Cerebellar nuclear complex (tissue), 1 donor: ENCODE measurements at places on chromosomes 6 and 20.

DNA sequence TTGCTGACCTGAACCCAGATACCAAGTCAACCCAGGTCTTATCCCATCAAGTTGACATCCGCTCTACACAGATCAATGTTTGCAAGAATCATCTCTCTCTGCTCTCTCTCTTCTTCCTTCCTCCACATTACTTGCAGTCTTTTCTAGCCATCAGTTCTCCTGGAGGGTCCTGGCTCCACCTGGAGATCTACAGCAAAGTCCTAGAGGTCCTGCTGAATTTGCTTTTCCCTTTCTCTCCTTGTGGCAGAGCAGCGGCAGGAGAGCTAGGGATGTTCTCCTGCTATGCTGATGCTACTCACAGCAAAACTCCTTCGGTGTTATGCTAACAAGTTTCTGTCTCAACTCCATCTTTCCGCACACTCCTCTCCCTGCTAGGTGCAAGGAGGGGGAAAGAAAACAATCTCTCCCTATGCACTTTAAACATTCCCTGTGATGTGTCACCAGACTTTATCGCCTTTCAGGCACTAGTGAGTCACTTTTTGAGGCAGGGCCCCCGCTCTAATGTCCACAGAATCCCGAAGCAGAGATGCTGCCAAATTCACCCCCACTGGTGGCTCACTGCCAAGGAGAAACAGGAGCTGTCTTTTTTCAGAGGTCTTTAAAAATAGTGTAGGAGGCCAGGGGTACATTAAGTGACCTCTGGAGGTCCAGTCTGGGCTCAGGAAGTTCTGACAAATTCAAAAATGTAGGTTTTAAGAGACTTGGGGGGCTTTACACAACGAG, 62.6 kb downstream of the FAM50B start:
- no peak for DNase-seq

DNA sequence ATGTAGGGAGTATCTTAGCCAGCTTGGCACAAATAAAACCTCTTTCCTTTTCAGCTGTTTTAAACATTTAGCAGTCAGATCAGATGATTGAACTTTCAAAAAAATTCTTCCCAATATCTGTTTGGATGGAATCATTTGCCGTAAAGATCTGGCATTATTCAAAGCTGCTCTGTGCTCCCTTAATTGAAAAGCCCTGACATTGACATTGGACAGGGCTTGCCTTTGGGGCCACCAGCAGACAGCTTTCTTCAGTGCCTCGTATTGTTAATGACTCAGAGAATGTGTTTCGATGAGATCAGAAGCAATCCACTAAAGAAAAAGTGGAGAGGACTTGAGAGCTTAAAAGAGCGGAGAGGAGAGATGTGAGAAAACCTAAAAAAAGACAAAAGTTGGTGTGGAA, 343.5 kb downstream of the NRN1 start:
- DNase-seq, result no peak

DNA sequence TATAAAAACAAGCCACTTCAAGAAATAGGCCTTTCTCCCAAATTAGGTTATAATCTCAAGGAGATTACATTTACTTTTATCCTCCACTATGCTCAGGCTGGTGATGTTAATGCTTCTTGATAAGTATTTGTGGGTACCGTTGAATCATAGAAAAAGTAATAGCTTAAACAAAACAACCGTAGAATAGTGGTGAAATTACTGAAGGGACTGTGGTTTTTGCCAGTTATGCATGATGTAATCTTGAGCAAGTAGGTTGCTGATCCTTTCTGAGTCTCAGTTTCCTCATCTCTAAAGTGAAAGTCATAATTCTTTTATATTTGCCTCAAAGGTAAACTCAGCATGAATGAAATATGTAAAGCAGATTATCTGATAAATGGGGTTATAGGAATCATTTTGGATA, 187.3 kb upstream of the JAG1 start:
- DNase-seq, result no peak

DNA sequence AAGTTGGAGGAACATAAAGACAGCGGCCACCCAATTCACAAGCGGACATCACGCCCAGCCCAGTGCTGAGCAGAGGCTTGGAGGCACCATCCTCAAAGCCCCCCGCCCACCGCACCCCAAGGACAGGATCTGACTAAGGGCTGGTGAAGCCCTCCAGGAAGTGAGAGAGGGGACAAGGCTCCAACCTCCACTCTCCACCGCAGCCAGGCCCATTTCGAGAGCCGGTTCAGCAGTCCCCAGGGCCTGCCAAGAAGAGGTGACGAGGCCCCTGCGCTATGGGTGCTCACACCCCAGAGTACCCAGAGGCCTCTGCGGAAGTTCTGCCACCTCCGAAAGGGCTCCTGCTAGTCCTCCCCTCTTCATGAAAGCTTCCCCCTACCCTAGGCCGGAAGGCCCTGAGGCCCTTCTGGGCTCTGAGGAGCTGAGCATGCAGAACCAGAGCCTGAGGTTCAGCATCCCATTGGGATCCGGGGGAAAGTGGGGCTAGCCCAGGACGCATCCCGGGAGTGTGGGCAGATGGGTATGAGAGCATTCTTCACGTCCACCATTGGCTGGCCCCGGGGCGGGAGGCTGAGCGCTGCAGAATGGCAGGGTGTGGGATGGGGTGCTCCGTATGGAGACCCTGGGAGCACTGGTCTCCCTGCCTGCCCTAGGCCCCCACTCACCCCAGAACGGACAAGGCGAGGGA, 2.5 kb downstream of the GRM4 start:
- no peak for DNase-seq

DNA sequence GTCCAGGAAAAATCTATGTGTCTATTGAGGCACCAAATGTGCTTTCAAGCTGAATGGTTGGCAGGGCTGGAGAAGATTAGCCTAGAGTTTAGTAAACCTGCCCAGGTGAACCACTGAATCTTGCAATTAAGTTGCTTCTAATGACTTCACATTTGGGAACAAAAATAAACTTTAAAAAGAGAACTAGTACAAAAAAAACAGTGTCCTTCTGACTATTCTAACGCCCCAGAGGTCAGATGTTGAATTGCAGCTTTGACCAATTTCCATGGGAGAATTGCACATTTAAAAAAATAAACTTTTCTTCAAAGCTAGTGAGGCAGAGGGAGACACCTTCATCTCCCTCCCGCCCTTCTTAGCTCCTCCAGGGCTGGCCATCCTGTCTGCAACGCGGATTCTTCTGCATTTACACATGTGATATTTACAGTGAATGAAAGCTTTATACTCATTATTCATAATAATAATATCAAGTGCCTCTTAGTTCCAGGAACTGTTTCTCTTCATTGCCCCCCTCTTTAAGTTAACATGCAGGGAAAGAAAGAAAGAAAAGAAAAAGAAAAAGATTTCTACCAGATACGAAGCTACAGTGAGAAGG, 270.2 kb downstream of the SMOC2 start:
- DNase-seq, result no peak

- DNase-seq, result no peak
These were observed 108.0 kb downstream of the NUS1 start for GRCh38 chr6:117783279-117783678.

DNA sequence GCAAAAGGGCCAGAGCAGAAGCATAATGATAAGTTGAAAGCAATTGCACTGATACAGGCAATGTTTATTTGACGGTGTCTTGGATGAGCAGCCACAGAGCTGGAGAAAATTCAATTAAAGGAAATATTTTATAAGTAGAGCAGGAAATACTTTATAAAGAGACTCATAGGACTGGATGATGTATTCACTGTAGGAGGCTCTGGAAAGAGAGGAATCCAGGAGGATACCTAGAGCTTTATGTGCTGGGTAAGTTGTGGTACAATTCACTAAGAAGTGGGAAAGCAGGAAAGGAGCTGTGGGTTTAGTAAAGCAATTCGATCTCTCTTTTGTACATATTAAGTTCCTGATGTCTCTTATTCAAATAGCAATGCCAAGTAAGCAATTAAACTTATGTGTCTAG, 86.3 kb downstream of the C6orf118 start:
- DNase-seq, result no peak

DNA sequence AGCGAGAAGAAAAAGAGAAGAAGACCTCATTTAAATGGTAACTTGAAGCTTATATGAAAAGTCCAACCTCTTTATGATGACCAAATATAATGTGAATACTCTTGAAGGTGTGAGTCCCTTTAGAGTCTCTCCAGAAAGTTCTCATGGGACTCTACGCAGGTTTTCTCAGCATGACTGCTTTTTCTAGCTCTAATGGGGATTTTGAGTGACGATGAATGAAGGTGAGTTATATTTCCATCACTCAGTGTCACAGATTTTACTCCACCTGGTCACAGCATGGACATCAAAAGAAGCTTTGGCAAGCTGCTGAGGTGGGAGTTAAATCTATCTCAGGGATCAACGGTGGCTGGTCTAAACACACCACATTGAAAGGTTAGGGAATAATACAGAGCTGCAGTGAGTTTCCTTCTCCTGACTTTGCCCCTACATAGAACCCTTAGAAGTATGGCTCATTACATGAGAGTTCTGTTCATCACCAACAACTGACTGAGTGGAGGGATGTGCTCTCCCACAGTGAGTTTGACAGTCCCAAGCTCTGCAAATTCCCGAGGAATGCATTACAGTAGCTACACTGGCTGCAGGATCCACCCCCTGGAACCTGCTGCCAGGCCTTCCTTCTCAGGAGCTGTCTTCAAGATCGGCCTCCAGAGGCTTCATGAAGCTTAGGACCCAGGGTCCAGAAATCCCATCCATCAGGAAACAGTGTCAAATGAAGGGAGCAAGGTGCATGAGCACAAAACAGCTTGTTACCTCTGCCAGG, 126.8 kb downstream of the FOXC1 start:
- no peak for DNase-seq

- no peak for DNase-seq
These were observed 101.0 kb downstream of the NRN1 start for GRCh38 chr6:5905431-5906339.

DNA sequence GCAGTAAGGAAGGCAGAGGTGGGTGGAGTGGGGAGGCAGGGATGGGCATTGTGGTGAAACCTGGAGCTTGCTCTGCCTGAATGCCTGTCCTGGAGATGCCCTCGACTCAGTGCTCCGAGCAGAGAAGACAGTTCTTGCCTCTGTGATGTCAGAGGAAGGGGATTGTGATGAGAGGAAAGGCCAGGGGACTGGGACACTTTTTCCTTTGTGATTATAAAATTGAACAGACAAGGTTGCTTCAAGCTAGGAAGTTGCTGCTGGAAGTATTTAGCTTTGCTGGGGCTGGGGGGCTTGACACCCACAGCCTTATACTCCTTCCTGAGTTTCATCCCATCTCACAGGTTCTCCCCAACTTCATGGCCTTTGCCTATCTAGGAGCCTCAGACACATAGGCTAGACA, at the start of gene SIRPD:
SIRPD (minus strand) TSS at position 101 of the 400 bp plus-strand sequence; CDS start at position 49, 52 bp downstream.
- no peak for DNase-seq

- DNase-seq, result no peak
These were observed 125.2 kb upstream of the TRAF3IP2 start for GRCh38 chr6:111730864-111731263.

- no peak for DNase-seq
These were observed 481.1 kb upstream of the MAN1A1 start for GRCh38 chr6:119830494-119831295.

GRCh38 chr6:3506751-3507383, 50.0 kb upstream of the SLC22A23 start:
- no peak for DNase-seq

DNA sequence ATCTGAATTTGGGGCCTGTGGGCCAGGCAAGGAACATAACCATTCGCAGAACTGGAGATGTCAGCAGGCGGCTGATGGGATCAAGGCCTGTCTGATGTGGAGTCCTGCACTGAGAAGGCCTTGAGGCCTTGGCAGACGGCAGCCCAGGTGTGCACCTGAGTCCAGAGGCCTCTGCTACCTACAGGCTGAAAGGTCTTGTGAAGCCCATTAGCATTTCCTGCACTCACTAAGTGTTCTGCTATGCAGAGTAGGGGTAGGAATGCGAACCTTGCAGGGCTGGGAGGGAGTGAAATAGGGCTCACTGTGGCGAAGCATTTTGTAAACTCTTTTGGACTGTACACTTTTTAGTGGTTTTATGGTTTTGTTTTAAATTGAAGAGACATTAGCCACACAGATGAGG, 48.3 kb upstream of the RNF24 start:
- DNase-seq, result no peak

DNA sequence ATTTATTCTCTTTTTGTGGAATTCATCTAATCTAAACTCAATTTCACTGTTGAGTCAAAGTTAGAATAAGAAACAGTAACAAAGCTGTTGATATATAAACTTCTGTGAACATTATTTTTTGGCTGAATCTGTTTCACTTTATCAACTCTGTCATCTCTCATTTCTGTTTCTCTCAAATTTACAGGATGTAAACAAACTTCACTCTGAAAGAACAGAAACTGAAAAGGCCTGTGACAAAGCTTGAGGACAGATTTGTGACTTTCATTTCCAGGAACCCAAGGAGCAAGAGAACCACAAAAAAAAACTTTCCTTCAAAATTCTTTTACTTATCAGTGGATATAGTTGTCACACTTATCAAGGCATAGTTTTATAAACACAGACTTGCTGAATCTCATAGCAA, 447.9 kb upstream of the OPRM1 start:
- no peak for DNase-seq

GRCh38 chr6:80940571-80940970, 811.9 kb downstream of the TENT5A start:
- no peak for DNase-seq

- no peak for DNase-seq
These were observed 951.8 kb upstream of the MAP3K7 start for GRCh38 chr6:91538622-91539021.

GRCh38 chr6:50831186-50831585, 12.5 kb downstream of the TFAP2B start:
- DNase-seq, result no peak

- peak; percentile 94 for DNase-seq
These were observed 422.7 kb downstream of the CD83 start for GRCh38 chr6:14540276-14540675.

- no peak for DNase-seq
These were observed 294.5 kb downstream of the CD83 start for GRCh38 chr6:14412026-14412425.

DNA sequence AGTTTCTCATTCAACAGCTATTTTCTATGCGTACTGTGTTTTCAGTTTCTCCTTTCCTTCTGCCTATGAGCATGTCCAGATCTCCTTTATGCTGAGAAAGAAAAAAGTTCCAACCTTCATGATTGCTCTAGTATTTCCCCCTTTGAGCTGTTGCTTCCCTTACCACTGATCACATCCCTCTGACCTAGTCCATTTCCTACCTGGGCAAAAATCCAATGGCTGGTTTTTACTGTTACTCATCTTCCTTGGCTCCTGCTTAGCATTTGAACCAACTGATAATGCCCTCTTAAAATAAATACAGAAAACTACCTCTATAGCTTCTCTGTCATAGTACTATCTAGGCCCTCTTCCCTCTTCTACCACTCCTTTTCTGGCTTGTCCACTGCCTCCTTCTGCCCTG, 6.0 kb downstream of the RFX6 start:
- no peak for DNase-seq
